ENCODE measurements at places on chromosomes 12 and 14.

DNA sequence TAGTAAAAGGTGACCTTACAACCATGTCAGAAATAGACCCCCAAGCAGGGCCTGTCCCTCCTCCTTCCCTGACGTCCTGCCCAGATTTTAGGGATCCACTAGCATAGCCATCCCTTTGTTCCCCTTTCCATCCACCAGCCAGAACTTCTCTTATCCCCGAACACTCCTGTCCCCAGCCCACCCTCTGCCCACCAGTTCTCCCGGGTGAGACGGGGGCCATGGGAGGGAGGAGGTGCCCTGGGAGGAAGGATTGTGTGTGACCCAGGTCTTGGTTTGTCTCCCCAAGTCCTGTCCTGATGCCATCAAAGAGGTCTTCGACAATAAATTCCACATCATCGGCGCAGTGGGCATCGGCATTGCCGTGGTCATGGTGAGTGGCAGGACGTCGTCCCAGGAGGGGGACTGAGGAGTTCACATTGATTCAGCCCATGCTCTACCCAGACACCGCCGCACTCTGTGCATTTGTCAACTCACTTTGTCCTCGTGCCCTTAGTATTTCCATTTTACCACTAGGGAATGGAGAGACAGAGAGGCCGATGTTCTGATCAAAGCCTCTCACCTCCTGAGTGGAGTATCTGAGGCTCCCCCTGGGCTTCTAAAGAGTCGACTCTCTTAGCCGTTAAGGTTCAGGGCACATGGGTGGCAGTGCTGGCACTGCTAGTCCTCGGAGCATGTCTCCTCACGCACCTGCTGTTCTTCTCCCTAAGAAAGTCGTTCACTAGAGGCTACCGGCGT lies 35.9 kb downstream of the CD9 start:
- DNase-seq, result no peak

GRCh38 chr14:90495357-90496276 lies 98.8 kb downstream of the CALM1 start:
- DNase-seq, result no peak

- DNase-seq, result no peak
Measured at GRCh38 chr14:81605660-81606059, 72.0 kb upstream of the SEL1L start.

- peak; percentile 87 for DNase-seq
Measured at GRCh38 chr14:101174980-101175606, 271.6 kb upstream of the RTL1 start.

DNA sequence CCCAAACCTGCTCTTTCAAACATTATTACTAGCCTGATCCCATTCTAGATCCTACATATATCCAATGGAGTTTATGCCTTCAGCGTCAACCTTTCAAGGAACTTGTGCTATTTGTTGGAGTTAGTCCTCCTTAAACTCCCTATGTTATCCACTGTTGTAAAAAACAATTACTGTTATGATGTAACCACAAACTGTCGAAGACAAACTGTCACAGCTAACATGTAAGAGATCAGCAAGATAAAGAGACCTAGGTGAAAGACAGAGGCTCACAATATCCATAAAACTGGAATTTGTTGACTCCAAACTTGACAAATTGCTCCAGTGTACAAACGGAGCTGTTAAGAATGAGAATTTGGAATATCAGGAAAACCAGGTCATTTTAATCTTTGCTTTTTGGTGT lies 70.7 kb downstream of the CDK17 start:
- DNase-seq, result no peak

- no peak for DNase-seq
Measured at GRCh38 chr14:103739466-103739792, 23.8 kb downstream of the ZFYVE21 start.

DNA sequence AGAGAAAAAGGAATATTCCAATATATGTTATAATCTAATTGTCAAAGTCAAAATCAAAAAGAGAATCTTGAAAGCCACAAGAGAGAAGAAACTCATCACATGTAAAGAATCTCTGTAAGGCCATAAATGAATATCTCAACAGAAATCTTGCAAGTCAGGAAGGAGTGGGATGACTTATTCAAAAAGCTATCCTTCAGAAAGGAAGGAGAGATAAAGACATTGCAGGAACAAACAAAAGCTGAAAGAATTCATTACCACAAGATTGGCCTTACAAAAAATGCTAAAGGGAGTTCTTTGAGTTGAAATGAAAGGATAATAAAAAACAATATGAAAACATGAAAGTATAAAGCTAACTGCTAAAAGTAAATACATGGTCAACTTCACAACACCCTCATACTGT lies 286.8 kb downstream of the LRIG3 start:
- no peak for DNase-seq

- DNase-seq, result no peak
Measured at GRCh38 chr14:85221832-85222231, 308.1 kb upstream of the FLRT2 start.

- DNase-seq, result no peak
Measured at GRCh38 chr14:39140170-39140569, 26.0 kb downstream of the GEMIN2 start.

- DNase-seq, result no peak
Measured at GRCh38 chr14:100695423-100695738, 31.3 kb upstream of the DLK1 start.

GRCh38 chr12:25388183-25388582 lies 137.5 kb upstream of the KRAS start:
- no peak for DNase-seq

DNA sequence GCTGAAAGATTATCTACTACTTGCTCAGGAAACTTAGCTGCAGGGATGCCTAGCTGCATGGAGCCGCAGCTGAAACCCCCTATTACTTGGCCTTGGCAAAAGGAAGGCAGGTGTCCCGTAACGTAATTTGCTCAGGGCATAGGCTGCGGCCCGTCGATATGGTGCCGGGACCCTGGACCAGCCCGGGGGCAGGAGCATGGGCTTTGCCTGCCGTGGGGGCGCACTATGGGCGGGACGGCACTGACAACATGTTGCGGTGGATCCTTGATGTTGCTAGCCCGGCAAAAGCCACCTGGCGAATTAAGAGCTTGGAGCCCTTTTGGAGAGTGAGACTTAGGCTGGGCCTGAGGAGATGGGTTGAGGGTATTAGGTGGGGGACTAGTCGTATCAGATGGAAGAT lies 1551.2 kb downstream of the AACS start:
- no peak for DNase-seq

DNA sequence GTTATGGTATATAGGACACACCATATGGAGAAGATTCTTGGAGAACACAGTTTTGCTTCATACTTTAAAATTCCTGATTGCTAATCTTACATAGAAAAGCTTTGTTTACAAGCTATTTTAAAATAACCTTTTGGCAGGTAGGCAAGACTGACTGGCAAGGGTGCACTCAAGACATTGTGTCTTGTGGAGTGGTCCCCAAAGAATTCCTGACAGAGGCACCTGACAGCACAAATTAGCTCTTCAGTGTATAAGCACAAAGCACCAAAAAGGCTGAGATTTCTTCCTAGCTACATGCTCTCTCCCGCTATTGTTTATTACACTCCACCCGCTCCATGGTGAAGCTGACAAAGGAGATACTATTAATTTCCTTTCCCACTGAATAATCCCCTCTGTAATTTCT lies 139.4 kb downstream of the MON2 start:
- DNase-seq, result no peak

DNA sequence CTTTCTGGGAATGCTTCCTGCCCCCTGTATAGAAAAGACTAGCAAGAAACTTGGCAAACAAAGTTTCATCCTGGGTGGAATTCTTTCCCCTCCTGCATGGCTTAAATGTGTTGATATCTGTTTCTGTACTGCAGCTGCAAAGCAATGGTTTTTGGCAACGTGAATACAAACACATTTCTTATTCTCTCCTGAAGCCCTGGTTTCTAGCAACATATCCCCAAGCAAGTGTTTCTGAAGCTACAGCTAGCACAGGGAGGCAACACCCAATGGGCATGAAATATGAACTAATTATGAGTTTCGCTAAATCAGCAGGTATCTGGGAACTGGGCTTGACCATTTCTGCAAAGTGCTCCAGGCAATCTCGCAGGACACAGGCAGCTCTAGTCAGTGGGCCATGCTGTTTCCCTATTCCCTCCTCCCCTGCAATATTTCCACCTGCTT lies 392.3 kb upstream of the TMPO start:
- DNase-seq, result peak; percentile 21

DNA sequence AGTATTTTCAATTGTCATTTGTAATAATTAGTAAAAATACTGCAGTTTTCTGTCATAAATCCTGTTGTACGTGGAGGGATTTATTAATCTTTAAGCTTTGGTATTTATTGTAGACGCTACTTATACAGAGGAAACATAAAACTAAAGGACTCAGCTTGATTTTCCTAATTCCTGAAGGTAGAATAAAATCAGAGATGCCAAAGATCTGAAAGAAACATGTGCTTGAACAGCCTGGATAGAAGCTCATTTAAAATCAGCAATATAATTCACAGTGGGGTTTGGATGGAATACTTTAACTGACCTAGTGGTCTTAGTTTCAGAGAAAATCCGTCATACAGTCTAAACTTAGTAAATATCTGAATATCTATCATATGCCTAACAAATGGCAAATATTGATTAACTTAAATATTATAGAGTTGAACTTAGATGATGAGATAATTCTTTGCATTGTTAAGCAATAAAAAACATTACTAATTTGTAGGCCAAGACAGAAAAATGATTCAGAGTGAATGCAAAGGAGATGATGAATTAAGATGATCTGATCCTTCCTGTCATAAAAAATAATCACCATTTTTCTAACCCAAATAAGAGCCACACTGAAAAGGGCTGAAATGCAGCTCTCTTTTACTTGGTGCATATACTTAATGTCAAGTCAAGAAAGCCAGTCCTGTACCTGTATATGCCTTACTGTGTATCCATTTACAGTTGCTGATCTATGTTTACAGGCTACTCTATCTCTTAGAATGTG lies 397.1 kb upstream of the DCN start:
- no peak for DNase-seq

DNA sequence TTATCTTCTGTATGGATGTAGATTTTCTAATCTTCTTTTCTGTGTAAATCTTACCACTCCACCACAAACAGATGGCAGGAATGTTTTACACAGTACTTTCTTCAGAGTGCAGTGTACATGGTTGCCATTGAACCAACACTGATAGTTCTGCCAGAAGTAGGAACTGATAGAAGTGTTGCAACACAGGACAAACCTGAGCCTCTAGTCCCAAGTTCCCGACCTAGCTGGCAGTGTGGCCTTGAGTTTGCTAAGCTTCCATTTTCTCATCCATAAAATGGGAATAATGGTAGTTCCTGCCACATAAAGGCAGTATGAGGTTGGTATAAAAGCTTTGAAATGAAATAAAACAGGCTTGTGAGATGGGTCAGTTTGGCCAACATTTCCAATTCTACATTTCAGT lies 50.8 kb upstream of the SAV1 start:
- no peak for DNase-seq

DNA sequence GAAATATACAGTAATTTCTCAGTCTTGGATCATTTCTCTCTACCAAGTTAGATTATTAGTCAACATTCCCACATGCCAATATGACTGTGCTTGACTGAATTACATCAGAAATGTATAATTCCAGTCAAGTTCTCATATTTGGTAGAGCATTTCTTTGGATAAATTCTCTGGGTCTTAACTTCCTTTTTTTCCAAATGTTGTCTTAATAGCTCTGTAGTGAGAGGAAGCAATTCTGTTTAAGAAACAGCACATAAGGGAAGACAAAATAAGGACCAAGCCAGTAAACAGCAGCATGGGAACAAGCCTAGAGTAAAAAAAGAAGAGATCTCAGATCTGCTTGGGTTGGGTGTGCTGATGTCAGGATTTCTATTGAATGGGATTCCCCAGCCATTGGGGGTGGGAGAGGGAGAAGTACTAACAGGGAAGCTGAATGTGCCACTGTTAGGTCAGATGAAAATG lies 14.2 kb upstream of the DYRK2 start:
- DNase-seq, result no peak

GRCh38 chr12:62861586-62861985 lies 73.4 kb downstream of the PPM1H start:
- DNase-seq, result no peak

DNA sequence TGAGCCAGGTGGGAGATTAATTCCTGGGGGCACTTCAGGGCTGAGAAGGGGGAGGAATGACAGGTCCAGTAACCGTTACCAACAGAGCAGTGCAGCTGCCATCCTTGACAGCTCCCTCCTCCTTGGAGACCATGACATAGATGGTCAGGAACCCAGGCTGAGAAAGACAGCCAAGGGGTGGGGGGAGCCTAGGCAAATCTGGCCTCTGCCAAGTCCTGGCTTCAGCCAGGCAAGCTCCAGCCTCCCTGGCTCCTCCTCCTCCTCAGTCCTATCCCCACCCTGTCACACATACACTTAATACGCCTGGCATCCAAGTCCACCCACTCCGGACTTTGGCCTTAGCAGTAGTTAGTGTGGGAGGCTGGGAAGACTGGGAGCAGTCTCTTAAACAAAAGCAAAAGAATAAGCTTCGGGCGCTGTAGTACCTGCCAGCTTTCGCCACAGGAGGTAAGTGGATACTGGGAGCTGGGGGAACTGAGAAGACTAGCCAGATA lies at the start of gene RDH5:
Gene RDH5 (plus strand): TSS at position 323 of the 494 bp plus-strand sequence. CDS start 792 bp downstream, outside the sequence.
- DNase-seq, result no peak

DNA sequence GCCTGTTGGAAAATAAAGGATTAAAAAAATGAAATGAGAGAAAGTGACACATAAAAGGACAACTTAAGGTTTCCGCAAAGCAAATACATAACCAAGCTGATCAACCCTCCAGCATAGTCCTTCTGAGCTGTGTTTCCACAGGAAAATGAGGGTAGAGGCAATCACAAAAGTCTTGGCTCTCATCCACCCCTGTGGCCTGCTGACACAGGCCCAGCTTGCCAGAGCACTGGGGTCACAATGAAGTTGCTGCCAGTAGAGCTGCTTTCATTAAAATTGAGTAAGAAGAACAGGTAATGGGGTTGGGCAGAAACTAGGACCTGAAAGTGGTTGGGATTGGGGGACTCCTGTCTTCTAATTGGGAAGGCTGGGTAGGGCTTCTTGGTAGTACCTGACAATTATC lies 65.9 kb downstream of the RERG start:
- peak; percentile 16 for DNase-seq

GRCh38 chr12:19895246-19896020 lies 456.1 kb downstream of the AEBP2 start:
- DNase-seq, result no peak

DNA sequence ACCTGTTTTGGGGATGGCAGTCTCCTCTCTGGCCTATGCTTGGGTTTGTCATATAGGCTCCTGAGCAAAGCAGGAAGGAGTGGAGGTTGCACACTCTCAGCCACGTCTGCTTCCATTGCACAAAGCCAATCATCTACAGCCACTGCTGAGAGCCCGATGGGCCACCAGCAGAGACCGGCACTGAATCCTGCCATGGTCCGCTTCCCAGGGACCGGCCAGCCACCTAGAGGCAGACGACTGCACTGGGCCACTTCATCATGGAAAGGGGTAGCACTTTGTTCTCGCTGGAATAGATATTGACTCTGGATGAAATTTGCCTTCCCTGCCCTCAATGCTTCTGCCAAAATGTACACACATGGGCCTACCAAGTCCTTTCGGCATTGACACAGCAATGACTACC lies 22.3 kb downstream of the DLK1 start:
- DNase-seq, result no peak

- no peak for DNase-seq
Measured at GRCh38 chr14:76382495-76382832, 6.5 kb downstream of the ESRRB start.

All from NCI-H1417 (cell line).